ENCODE measurements at places on chromosomes 13 and 19.
A peak's percentile ranks its signal among the peaks of the same experiment; 100 is the strongest.

DNA sequence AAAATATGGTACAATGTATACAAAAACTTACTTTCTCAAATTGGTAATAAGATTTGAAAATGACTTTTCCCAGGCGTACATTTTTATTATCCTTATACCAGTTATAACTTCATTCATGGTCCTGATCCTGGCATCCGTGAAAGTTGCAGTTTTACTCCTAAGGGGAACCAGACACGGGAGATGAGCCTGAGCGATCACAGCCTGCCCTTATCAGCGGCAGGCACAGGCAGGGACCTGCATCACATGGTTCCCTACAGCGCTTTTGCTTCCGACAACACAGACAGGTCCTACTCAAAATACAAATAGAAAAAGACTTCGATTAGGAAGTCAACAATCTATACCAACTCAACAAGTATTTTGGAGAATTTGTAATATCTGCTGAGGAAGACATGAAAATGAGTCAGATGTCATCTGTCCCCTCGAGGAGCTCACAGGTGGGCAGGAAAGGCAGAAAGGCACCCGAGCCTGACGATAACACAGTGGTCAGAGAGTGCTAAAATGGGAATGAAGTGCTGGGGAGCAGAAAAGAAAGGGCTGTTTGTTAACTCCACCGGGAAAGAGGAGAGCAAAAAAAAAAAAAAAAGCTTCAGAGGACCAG lies 93.4 kb downstream of the ABCC4 start:
- no peak for DNase-seq

GRCh38 chr13:111017755-111018459 lies 97.2 kb upstream of the ARHGEF7 start:
- no peak for DNase-seq

- DNase-seq = no peak
Observed at GRCh38 chr13:97549201-97549600, 115.2 kb downstream of the RAP2A start.

GRCh38 chr19:47133021-47133471 lies 2.4 kb downstream of the SAE1 start:
- no peak for DNase-seq

DNA sequence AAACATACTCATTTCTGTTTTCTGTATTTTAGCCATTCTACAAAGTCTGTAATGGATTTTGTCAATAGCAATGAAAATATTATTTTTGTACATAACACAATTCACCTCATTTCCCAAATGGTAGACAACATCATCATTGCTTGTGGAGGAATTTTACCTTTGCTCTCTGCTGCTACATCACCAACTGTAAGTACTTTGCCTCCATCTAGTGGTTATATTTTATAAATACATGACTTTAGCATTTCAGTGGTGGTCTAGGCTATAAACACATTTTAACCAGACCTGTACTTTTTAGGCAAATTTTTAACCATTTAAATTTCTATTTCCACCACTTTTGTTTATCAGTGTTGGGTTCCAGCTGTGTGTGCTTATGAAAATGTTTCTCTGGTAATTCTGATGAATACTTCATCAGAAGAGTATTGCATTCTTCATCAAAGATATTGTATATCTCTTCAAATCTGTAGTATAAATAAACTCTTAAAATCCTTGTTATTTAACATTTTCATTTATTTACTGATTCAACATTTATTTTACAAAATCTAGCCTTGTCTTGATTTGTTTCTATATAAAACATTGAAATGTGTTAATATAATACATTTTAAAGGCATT lies 222.4 kb downstream of the NBEA start:
- no peak for DNase-seq

DNA sequence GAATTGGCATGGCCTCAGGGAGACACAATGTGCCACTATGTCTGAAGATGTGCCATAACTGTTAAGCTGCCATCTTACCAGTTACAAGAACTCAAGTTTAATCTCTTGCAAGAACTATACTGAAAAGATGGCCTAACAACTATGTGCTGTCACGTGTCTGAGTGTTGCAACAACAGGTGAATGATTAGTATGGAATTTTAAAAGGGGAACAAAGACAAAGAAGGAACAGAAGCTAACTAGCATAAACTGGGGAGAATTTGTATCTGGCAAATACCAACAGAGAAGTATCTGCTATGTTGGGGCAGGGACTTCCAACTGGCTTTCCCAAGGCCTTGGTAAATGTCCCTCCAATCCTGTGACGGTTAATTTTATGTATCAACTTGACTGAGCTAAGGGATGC lies 11.5 kb upstream of the ACOD1 start:
- no peak for DNase-seq

- DNase-seq = no peak
Observed at GRCh38 chr13:33119856-33120543, 103.8 kb downstream of the KL start.

- no peak for DNase-seq
Observed at GRCh38 chr13:100957741-100958140, 283.1 kb upstream of the TMTC4 start.

- DNase-seq = no peak
Observed at GRCh38 chr13:65553096-65553727, 1676.9 kb downstream of the PCDH9 start.

DNA sequence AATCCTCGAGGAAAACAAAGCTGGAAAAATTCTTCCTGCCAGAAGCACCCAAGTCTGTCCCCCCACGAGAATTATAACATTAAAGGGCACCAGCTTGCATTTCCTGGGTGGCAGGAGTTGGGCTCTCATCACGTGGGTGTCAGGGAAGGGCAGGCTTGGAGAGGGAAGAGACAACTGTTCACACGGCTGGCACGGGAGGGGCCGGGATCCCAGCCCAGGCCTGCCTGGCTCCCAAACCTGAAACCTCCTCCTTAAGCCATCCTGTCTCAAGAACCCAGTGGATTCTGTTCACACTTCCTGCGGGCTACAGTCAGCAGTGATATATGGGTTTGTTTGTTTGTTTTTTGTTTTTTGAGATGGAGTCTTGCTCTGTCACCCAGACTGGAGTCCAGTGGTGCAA lies 12.2 kb downstream of the GRIK5 start:
- DNase-seq = no peak

- no peak for DNase-seq
Observed at GRCh38 chr13:77811981-77812380, 106.7 kb downstream of the EDNRB start.

DNA sequence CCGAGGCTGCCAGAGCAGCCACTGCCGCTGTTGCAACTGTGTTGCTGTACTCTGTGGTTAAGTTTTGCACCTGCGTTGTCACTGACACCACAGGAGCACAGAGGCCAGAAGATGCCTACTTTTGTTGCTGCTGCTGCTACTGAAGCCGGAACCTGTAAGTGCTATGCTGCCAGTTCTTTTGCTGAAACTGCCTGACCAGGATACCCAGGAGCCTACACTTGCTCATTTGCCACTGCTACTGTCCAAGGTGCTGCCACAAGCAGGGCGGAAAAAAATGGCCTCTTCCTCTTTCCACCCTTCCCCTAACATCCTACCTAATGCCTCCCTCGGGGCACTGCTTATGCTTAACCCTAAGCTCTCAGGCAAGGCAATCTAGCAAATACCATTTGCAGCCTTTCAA lies 29.0 kb upstream of the NBEA start:
- no peak for DNase-seq

DNA sequence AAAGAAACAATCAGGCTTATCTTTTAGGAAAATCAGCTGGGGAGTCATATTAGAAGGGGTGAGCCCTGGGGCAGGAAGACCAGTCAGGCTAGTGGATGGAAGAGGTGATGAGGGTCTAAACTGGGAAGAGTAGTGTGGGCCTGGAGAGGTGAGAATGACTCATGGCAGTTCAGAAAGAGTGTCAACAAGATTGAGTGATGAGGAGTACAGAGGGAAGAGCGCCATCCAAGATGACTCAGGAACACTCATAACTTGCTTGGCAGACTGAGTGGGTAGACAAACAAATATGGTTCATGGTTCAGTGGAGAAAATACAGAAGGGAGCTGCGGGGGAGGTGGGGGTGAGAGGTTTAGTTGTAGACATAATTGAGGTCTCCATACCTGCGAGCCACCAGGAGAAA lies 17.3 kb upstream of the CLDN10 start:
- no peak for DNase-seq

DNA sequence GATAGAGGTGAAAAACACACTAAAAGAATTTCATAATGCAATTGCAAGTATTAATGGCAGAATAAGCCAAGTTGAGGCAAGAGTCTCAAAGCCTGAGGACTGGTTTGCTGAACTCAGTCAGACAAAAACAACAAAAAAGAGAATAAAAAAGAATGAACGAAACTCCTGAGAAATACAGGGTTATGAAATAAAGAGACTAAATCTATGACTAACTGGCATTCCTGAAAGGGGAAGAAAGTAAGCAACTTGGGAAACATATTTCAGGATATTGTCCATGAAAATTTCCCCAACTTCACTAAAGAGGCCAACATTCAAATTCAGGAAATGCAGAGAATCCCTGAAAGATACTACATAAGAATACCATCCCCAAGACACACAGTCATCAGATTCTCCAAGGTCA lies 47.8 kb downstream of the UBL3 start:
- no peak for DNase-seq

DNA sequence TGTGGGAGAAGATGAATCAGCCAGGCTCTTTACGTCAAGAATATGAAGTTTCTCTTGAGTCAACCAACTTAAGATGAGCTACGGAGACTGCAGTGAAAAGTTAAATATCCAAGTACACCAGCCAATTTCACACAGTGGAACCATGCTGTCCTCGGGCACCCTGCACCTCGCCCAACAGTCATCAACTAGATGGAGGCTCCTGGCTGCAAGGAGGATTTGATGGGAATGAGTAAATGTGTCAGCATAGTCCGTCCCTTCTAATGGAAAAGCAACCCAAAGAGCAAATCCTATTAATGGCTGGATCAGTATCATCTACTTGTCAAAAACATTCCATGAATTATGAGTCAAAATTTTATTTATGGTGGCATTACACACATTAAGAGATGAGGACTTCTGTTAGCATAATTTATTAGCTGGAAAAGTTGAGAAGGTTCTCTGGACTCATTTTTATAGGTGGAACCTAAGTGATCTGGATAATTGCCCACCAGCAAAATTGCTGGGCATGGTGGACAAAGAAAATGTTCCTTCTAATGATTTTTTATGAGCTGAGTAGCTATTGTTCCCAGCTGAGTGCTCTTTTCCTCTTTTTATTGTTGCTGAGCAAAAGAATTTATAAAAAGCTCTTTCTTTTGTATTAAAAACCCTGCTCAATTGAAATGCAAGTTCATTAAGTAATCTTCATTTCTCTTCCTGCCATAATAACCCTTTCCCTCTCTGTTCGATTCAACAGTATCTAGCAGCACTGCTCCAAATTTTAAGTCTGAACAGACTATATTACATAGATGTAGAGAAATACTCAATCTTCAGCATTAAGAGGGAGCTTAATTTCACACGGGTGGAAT lies 88.4 kb downstream of the DNAJC15 start:
- DNase-seq = no peak

DNA sequence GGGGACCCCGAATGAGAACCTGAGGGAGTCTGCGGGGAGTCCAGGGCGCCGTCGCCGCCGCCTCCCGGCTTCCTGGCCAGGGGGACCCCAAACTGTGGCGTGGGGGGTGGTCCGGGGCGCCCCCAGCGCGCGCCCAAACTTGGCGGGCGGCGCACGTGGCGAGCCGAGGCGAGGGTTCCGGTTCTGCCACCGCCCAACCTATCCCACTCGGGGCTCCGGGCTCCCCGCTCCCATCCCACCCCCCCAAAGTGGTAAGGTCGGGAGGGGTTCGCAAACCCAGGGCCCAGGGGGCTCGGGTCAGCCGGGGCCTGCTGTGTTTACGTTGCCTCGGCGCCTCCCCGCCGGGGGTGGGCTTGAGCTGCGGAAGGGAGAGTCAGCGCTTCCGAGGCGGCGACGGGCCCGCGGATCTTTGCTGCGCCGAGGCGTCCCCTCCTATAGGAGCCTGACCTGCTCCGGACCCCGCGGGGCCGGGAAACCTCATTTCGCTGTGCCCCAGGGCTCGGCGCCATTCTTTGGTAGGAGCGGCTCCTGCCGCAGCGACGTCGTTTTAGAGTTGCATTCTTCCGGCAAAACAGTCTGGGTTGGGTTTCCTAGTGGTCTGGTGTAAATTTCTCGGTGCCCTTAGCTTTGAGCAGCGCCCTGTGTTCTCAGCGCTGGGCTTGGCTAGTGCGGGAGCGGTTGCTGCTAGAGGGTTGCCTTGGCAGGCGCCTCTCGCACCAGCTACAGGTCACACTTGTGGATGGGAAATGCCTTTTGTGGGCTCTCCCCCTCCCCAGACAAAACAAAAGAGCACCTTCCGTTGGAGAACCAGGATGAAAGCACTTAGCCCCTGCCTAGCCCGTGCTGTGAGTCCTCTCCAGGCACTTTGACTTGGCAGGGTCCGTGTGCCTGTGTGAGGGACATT lies 1.2 kb downstream of the DAZAP1 start:
- DNase-seq = peak; percentile 45

GRCh38 chr19:35349614-35350521 lies 2.2 kb downstream of the FFAR1 start:
- no peak for DNase-seq

DNA sequence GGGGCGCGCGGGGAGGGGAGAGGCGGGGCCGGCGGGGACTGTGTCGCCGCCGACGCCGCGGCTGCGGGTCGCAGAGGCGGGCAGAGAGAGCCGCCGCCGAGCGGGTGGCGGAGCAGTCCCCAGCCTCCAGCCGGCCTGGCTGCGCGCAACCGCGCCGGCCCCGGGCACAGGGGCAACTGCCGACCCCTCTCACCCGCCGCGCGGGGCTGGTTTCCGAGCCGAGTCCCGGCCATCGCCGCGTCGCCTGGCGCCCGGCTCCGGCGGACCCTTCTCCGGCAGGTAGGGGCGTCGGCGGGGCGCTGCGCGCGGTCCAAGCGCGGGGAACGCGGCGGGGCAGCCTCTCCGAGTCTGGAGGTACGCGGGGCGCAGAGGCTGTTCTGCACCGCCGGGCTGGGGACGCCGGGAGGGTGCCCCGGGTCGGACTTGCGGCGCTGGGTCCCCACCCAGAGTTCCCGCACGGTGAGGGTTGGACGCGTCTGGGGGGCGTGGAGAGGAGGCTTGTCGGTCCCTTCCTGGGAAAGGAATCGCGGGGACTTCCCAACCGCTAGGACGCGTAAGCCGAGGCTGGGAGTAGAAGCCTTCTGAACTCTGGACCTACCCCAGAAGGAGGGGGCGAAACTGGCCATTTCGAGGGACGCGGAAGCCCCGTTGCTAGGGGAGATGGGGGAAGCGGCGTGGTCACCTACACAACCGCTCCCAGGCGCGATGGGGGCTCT lies 133.6 kb upstream of the MYO16 start:
- DNase-seq = no peak

GRCh38 chr13:41931337-41931736 lies 29.6 kb downstream of the VWA8 start:
- DNase-seq = no peak

DNA sequence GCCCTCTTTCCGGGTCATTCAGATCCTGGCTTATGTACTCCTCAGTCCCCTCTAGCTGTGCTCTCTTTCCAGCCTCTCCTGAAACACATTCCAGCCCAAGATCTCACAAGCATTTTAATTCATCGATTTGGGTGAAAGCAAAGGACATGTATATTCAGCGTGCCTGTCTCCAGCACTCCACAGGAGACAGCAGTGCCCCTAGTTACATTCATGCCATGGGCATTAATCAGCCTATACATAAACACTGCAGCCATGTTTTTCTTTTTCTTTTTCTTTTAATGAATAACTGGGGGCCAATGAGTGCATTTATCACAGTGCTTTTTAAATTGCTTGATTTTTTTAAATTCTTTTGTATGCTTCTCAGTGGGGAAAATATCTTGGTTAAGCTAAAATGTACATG lies 199.1 kb downstream of the DCT start:
- no peak for DNase-seq

All from activated T-cell treated with anti-CD3 and anti-CD28 coated beads for 24 hours (primary cell).